Hematopoietic multipotent progenitor cell (in vitro differentiated cells): ENCODE measurements at places on chromosomes 11 and 22.

- DNase-seq = no peak
Observed at GRCh38 chr11:74157169-74157568, 13.6 kb downstream of the C2CD3 start.

DNA sequence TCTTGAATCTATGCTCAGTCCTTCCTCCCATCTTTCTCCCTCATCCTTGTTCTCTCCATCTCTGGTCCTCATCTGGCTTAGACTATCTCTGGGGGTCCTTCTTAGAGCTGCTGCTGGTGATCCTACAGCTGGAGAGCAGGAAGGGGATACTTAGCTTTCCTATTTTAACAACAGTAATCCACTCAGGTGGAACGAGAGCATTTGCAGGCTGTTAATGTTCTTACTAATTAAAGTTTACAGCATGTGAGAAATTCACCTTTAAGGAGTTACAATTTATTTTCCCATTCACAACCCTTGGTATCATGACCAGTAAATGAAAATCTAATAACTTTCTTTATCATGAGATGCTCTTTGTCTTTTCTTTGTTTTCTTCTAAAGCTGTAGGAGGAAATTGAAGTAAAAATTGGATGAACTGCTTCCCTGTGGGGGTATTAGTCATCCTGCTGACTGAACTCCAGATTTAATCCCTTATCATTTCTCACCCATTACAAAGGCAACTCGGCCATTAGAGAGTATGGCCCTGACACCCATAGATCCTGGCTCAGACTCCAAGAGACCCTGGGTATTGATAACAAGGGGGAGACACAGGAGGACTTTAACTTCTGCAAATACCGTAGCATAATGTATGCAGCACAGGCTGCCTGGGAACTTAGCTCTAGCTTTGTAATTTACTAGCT lies 37.6 kb upstream of the MTNR1B start:
- no peak for DNase-seq

DNA sequence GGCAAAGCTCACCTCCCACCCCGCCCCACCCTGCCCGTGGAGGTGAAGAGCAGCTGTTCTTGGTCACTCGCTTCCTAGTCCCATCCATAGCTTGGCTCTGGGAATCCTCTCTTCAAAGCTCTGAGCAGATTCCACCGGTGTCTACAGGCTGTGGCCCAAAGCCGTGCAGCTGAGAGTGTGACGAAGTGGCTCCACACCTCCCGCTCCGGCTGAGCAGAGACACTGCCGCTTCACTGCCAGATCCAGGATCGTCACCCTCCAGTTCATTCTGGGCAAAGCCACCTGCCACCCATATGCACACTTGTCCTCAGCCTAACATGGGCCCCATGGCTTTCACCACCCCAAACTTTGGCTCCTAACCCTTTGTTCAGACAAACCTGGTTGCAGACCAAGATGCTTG lies 532.9 kb upstream of the B3GAT1 start:
- no peak for DNase-seq

DNA sequence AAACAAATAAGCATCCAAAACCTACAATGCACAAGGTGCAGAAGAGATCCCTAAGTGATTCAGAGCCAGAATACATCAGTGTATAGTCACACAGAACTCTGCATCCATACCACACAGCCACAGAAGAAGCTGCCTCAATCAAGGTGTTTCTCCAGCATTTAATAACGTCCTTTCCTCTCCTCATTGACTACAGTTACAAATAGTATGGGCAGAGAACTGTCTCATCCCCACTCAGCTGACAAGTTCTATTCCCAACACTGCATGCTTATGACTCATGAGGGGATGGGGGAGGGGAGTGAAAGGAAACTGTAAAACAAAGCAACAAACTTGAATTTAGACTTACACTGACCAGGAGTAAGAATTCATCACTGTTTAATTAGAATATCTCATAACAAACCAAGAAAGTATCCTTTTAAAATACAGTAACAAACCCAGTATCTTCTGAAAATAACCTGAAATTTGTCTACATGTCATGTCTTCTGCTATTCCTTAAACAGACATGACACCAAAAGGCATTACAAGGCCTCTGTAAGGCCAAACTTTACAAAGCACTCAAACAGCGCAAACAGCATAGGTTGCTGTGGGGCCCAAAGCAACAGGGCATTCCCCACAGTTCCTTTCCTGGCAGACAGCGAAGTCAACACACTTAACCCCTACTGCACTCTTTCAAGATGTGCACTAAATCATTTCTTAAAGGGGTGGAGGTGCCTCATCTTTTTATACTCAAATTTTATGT lies 29.3 kb downstream of the CELF1 start:
- DNase-seq = peak; percentile 52

DNA sequence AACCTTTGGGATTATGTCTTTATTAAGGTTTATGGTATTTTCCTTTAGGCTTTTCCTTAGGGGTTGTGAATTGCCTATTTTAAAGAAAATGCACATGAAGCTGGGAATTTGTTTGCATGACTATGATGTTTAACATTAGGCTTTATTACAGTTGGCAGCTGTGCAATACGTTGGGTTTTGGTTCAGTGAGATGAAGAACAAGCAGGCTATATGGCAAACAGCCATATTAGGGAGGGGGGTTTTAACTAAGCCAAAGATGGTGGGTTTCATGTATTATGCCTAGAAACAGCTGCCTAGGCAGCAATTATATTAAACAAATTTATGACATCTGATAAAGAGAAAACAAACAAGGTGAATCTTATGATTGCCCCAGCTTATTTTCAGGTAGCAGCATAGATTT lies 880.8 kb downstream of the FAM181B start:
- DNase-seq = no peak

DNA sequence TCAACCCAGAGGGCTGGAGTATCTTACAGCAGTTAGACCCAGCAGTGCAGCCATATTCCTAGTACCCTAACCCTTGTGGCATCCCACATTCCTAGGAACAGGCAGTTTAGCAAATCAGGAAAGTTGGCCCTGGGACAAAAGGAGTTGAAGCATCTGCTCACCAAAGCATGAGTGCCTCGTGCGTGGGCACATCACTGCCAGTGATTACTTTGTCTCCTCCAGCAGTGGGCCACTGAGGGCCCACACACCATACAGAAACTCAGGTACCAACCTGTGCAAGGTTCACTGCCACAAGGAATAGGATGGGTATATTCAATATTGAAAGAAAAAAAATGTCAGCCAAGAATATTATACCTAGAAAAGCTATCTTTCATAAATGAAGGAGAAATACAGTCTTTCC lies 227.5 kb upstream of the CNTN5 start:
- no peak for DNase-seq

- DNase-seq = no peak
Observed at GRCh38 chr11:86815726-86816125, 15.4 kb downstream of the PRSS23 start.

GRCh38 chr22:29211066-29211465 lies 5.4 kb downstream of the EMID1 start:
- DNase-seq = no peak

DNA sequence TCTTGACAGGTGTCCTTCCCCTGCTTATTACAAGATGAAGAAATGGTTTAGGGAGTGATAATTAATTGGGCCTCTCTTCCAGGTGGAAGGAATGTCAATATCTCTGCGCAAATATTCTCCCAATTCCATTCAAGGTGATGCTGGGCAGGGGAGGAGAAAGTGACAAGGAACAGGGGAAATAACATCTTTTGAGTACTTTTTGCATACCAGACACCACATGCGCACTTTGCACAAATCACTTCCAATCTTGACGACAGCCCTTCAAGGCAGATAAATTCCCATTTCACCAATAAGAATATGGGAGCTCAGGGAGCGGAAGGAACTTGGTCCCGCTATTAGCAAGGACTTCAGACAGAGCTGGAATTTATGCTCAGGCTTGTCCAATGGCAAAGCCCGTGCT lies 145.1 kb upstream of the TBCEL start:
- DNase-seq = no peak

GRCh38 chr22:46611189-46611588 lies 9.0 kb upstream of the GRAMD4 start:
- DNase-seq = no peak

DNA sequence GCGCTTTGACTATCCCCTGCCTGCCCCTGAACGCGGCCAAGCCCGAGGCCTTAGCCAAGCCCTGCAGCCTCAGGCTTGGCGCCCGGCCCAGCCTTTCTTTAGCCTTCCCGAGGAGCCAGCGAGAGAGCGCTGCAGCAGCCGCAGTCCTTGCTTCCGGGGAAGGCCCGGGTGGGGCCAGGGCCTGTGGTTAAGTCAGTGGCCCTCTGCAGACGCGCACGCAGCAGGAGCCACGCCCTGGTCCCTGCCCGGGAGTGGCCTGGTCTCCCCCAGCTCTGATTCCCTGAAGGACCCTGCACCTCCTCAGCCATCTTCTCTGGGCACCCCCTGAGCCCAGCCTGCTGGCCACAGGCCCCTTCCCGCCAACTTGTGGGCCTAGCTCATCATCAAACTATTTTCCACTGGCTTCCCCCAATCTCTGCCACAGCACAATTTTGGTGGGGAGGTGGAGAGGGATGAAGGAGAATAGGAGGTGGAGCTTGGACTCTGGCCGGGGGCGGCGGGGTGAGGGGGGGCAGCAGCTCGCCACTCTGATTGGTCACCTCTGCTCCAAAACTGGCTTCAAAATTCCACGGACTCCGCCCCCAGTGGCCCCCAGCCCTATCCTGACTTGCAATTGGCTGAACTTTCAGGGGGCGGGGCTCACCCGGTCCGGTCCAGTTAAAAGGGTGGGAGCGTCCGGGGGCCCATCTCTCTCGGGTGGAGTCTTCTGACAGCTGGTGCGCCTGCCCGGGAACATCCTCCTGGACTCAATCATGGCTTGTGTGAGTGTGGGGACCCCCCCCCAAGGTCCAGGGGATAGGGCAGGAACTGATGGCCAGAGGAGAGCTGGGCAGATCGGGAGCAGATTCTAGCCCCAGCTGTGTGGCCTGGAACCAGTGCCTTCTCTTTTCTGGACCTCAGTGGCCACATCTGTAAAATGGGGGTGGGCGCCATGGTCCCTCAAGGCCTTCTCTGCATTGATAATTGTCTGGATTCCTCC lies at the start of gene LGALS1:
Gene LGALS1 (plus strand): TSS at position 686 of the 979 bp plus-strand sequence. CDS start 67 bp downstream, at position 753.
- peak; percentile 77 for DNase-seq

- DNase-seq = no peak
Observed at GRCh38 chr11:1410366-1411291, 20.9 kb downstream of the BRSK2 start.

DNA sequence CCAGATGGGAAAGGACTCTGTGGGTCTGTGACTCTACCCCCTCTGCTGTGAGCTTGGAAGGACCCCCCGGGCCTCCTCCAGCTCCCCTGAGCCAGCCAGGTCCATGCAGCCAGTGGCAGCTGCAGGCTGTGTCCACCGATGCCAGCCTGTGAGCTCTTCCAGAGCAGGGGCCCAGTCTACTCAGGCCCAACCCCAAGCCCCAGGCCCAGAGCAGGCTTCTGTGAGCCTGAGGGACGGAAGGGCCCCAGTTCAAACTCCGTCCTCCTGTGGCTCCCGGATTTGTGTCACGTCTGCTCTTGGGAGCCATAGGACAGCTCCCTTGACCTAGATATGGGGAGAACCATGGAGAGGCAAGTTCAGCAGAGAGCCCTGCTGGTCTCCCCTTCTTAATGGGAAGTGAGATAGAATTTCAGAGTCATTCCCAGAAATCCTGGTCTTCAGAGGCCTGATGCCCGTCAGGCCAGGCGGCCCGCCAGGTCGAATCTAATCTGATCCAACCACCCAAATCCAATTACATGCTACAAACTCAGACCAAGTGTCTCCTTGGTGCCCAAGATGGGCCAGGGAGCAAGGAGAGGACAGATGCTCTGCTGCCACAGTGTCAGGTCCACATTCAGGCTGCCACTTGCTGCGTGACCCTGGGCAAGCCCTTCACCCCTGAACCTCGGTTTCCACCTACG lies 75.1 kb downstream of the SCUBE1 start:
- no peak for DNase-seq

- no peak for DNase-seq
Observed at GRCh38 chr11:124743050-124743449, 3.3 kb downstream of the NRGN start.

DNA sequence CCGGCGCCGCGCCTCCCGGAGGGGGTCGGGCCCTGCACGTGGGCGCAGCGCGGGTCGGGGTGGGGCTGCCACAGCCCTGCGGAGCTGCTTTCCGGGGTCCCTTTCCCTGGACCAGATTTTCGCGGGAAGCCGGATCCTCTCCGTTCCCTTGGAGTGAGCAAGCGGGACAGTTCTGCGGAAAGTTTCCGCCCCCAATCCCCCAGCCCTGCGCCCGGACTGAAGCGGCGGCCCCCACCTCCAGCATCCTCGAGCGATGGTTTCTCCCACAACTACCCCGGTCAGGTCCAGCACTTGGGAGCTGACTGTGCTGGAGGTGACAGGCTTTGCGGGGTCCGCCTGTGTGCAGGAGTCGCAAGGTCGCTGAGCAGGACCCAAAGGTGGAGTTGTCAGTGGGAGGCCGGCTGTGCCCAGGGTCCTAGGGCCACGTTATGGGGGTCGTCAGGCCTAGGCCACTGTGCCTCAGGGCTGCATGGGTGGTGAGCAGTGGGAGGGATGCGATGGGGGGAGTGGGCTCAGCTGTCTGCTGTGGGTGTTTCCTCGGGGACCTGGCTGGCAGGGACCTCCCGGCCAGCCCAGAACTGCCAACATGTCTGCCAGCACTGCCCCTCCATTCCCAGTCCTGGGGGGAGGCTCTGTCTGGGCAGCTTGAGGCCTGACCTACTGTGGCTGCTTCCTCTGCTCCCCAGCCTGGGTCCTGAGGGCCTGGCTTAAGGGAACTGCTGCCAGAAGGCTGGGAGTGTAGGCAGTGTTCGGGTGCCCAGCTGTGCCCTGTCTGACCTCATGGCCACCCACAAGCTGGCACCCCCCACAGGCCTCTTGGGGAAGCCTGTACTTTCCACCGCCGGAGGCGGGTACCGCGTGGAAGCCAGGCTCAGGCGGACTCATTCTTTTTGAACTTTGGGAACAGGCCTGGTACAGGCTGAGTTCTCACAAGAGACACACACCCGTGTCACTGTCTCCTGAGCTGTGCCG lies 726 bp downstream of the ST3GAL4 start:
- peak; percentile 40 for DNase-seq

DNA sequence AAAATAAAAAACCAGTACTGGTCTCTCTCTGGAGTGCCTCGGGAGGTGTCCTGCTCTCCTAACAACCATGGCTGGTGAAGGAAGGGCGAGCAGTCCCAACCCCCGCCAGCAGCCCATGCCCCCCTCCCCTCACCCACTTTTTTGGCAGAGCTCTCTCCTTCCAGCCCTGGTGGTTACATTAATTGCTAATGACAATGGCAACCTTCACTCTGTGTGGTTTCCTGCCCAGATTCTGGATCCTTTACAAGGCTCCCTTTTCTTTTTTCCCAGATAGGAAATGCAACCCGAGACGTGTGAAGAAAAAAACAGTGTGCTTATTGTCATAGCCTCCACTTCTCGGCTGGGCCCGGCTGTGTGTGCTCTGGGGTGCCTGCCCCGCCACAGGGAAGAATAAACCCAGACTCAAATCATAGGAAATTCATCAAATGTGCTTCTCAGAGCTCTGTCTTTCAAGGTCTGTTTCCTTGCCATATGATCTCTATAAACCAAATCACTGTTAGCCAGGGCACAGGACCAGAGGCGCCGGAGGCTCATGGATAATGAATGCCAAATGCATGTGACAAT lies 513.0 kb downstream of the SOX6 start:
- no peak for DNase-seq

GRCh38 chr11:86370922-86371594 lies 3.6 kb upstream of the CCDC81 start:
- no peak for DNase-seq
